ENCODE measurements at places on chromosomes 3 and 15. TPM values are rescaled to one million over a fixed set of nuclear protein-coding genes. Genes with fewer than 3 reads are reported as not detected.

Gene SLC28A1
- total RNA-seq = not detected

- DNase-seq = no peak
These were observed 16.1 kb upstream of the IL1RAP start for GRCh38 chr3:190497811-190498210.

Gene B3GNT5
- total RNA-seq = not detected

DNA sequence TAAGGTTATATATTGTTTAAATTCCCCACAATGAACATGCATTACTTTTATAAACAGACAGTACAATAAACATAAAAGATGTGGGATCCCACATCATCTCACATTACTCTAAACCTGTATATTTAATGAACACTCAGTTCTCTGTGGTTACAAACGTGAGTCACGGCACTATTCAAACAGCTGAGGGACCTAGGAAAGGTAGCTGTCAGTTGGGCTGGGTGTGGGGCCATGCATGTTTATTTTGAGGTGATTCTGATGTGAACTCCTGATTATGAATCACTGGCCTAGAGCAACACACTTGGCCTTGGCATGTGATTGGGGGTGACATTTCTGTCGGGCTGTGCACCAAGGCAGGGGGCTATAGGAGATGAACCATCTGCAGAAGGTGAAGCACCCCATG, 147.6 kb upstream of the HACD2 start:
- no peak for DNase-seq

DNA sequence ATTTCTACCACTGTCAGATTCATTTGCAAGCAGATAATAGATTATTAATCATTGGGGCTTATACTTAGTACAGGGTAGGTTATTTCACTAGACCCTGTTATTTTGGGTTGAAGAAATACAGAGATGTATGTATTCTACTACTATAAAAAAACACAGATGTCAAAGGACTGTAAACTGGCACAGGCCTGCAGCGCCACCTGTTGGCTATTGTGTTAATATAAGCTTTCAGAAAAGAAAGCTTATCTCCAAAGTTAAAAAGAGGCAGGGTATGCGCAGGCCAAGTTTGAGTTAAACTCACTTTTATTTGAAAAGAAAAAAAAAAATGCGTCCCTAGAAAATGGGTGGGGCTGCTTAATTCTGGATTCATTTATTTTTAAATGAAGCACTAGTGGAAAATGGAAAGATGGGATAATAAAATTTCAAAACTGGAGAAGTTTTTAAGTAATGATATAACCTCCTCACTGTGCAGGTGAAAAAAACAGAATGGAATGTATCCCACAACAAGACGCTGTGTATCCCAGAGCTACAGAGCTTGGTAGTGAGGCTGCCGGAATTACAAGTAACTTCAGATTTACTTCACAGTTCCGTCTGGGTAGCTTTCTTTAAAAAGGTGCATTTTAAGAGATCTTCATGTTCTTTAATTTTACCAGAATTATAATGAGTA, 407.2 kb upstream of the TGFBR2 start:
- DNase-seq = peak; percentile 25

Gene IQCF5
- not detected for total RNA-seq

Measured in G401 (cell line).